ENCODE measurements at places on chromosomes 13 and 19.

DNA sequence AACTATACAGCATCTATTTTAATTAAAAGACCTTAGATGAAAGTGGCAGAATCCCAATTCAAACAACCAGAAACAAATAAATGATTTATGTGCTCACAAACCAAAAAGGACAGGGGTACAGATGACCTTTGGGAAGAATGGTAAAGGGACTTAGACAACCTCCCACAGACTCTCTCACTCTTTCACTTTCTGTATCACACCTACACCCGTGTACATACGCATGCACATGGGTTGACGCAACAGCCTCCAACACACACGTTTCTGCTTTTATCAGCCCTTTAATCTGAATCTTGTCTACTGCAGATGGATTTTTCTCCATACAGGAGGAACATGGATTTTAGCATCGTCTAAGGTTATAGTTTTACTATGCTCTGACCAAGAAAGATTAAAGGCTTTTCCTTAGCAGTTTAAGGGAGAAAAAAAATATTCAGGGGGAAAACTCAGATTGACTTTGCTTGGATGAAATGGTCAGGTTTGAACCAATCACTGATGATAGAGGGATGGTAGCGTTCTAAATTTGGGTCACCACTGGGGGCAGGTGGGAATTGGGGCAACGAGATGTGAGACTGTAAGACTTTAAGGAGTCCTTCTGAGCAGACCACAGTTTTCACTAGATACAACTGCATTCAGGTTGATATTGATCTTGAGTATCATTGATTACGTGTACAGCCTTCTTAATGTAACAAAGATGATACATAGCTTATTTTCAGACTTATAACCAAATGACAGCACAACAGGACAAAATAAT, 166.1 kb downstream of the ITGBL1 start:
- DNase-seq = no peak

GRCh38 chr13:42039457-42039945, 8.9 kb upstream of the DGKH start:
- DNase-seq = no peak

DNA sequence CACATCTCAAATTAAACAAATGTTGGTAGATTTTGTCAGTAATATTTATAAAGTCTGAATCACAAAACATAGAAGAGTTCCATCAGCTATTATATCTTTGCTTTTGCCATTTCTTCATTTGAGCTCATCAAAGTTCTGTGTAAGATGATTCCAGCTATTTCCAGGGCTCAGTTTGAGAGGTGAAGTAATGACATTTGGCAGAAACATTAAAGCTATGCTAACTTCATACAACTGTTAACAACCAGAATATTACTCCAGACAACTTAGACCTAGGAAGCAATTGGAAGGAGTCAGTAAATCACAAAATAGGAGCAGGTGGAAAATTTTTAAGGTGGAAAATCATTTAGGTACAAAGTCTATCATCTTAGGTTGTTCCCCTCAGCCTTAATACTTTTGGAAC, 76.2 kb upstream of the CSNK1A1L start:
- no peak for DNase-seq

- no peak for DNase-seq
Measured at GRCh38 chr13:110065780-110066179, 241.2 kb downstream of the COL4A1 start.

DNA sequence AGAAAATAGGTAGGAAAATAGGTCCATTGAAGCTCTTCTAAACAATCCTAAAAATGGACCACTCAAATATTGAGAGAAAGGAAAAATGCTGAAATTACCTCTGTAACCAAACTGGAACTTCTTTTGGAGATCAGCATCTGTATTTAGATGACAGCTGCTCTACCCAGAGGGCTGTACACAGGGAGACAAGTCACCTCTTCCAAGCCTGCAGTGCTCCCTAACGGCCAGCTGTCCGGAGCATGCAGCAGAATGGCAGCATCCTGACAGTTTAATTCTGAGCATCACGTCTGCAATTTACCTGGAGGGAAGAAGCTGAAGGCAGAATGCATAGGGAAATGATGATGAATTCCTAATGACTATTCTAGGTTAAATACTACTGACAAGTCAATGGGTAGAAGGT, 62.8 kb upstream of the DIAPH3 start:
- DNase-seq = peak; percentile 8

GRCh38 chr13:112898621-112899280, 70.3 kb upstream of the MCF2L start:
- DNase-seq = no peak

- DNase-seq = no peak
Measured at GRCh38 chr13:28013482-28013881, 25.0 kb upstream of the URAD start.

DNA sequence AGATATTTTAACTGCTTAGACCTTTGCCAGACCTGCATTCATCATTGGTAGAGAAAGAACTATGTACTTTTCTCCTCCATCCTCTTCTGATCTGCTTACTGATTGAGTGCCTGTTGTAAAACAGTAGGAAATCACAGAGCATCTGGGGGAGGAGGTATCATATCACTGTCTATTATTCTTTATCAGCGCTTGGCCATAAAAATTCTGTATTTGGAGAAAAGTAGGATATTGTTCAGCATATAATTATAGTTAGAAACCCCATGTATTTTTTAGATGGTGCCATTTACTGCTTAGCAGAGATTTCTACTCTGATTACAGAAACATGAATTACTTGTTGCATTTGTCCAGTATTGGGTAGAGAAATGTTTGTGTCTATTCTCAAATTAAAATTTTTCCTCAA, 62.4 kb downstream of the URI1 start:
- no peak for DNase-seq

DNA sequence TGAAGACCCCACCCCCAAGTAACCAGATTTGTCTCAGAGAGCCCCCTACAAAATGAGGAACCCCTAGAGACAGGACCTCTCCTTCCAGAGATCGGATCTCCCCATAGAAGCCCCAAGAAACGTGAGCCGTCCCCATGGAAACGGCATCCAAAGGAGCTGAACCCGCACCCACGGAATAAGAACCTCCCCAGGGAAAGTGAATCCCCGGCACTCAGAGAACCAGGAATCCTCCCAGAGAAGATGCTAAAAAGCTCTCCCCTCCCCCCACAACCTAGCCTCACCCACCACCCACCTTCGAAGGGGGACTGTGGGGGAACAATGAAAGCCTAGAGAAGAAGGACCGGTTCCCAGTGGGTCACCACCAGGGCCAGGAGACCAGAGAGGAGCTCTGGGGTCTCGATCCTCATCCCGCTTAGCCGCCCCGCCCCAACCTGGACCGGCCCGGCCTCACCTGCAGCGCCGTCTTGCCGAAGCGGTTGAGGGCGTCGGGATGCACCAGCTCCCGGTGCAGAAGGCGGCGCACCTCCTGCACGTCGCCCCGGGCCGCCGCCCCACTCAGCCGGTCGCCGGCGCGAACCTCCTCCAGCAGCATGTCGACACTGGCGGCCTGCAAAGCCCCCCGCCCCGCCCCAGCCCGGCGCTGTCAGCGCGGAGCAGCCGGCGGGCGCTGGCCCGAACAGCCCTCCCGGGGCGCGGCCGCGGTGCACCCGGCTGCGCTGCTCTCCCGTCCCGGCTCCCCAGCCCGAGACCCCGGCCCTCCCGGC, 535 bp downstream of the CDKN2D start:
- DNase-seq = no peak

DNA sequence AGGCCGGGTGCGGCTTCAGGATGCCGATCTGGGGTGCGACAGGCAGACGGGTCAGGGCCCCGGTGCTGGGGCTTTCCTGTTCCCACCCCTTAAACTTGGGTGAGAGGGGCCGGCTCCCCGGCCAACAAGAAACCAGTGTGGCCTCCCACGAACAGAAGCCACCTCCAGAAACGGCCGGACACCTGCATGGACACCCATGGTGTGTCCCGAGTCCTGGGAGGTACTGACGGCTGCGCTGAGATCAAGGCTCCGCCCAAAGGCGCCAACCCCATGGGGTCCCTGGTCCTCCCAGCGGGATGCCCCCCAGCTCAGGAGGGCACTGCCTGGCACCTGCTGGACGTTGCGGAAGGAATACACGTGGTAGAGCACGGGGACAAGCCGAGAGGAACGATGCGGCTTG, 11.5 kb downstream of the POLRMT start:
- DNase-seq = no peak

- no peak for DNase-seq
Measured at GRCh38 chr19:18425515-18426415, 6.6 kb downstream of the SSBP4 start.

- no peak for DNase-seq
Measured at GRCh38 chr13:109355875-109356434, 430.4 kb downstream of the IRS2 start.

DNA sequence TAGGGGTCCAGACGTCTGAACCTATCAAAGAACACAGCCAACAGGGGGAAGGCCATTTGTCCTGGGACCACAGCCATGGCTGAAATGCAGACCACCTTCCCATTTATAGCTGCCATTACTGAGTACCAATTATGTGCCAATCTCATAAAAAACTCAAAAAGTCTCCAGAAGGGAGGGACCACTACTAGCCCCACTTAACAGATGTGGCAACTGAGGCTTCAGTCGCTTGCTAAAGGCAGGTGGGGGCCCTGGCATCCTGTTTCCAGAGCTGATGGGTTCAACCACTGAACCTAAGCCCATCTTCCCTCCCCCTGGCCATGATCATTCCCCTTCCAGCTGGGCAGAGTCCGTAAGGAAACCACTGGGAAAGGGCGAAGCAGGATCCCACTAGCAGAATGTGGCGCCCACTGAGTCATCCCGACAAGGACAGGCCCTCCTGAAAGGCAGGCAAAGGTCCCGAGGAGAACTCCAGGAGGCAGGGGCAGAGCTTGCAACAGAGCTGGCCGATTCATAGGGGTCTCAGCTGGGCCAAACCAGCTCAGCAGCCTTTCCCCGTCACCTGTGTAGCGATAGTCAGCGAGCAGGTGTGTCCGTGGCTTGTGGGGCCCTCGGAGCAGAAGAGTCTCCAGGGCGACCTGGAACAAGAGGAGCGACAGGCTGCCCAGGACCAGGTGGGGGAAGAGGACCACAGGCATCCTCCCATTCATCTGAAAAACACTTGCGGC, 14.3 kb upstream of the NAPA start:
- no peak for DNase-seq

DNA sequence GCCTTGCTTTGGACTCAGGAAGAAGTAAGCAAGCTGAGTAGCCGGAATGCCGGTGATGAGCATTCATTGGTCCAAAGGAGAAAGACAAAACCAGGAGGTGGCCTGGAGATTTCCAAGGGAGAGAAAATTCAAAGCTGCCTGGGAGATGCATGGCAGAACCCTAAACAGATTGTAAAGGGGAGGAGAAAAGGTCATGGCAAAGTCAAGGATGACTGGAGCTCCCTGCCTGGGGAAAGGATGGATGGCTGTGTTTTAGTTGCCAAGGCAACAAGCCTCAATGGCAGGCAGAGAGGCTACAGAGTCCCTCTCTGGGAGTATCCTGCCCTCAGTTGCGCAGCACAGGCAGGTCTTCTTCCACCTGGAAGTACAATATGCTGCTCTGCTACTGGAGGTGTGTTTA, 134.0 kb downstream of the ENOX1 start:
- DNase-seq = no peak

DNA sequence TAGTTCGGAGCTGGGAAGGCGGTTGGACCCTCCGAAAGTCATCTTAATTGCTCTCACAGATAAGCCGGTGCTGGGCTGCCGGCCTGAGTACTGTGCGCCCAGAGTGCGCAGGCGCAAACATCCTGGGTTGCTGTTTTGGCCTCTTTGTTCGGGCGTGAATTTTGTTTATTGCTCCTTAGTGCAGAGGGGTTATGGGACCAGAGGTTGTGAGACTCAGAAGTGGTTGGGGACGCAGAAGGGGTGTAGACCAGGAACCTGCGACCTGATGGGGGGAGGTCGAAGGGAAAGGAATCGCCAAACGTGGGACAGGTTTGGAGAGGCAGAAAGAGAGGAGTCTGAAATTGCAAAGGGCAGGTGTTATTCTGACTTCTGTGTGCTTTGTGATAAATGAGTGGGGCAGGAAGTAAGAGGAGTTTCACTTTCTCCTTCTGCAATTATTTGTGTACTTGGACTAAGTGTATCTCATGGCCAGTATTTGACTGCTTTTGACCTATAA, 607 bp upstream of the ZNF566 start:
- peak; percentile 84 for DNase-seq

DNA sequence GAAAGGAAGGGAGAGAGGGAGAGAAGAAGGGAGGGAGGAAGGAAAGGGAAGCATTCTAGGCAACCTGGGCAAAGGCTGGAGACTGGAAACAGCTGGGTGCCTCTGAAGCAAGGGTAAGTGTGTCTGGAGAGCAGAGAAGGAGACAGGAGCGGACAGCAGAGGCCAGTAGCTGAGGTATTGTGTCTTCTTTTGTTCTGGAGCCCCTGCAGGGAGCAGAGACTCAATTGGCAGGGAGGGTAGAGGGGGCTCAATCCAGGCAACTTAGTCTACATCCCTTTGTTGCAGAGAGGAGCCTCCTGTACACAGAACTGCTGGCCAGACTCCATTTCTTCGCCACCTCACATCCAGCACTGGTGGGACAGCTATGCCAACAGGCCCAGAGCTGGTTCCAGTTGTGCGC, 53.2 kb downstream of the NWD1 start:
- no peak for DNase-seq

GRCh38 chr19:29674374-29675119, 9.3 kb downstream of the PLEKHF1 start:
- no peak for DNase-seq

Data from AG04450 (cell line).